ENCODE measurements at places on chromosomes 13 and 19.

DNA sequence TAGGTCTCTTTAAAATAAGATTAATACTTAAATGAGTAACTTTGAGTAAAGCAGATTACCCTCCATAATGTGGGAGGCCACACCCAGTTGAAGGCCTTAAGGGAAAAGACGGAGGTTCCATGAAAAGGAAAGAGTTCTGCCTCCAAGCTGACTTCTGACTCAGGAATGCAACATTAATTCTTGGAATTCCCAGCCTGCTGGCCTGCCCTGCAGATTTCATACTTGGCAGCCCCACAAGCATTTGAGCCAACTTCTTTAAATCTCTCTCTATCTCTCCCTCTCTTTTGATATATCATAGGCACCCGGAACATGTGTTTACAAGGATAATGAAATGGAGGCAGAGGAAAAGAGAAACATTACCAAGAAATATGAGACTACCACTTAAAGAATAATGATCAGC, 902.3 kb upstream of the MIR17HG start:
- DNase-seq = no peak

DNA sequence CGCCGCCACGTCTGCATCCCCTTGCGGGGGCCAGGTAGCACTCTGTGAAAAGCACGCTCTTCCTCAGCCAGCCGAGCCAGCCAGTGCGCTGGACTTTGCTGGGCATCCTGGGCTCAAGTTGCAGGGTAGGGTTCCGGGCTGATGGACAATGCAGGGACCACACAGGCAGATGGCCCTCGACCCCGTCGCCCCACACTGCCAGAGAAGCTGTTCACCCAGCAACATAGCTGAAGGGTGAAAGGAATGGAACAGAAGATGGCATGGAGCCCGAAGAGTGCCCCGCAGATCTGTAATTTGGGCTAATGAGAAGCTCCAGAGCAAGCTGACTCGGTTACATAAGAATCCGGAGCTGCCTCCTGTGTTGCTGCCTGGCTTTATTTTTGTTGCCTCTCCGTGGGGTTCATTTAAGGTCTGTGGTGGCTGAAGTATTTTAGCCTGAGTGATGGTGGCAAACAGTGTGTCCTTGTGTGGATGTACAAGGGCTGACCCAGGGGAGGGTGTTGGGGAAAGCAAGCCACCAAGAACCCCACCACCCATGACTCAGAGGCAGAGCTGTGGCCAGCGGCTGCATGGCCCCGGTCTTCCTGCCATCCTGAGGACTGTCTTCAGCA, 105.8 kb downstream of the SOX1 start:
- no peak for DNase-seq

GRCh38 chr13:40376867-40377535, 289.4 kb downstream of the FOXO1 start:
- DNase-seq = no peak

GRCh38 chr19:10019246-10019645, 6.0 kb downstream of the RDH8 start:
- no peak for DNase-seq

GRCh38 chr19:10639836-10640235, 14.3 kb upstream of the ILF3 start:
- DNase-seq = no peak

- no peak for DNase-seq
These were observed 9.4 kb downstream of the URAD start for GRCh38 chr13:27979001-27979643.

DNA sequence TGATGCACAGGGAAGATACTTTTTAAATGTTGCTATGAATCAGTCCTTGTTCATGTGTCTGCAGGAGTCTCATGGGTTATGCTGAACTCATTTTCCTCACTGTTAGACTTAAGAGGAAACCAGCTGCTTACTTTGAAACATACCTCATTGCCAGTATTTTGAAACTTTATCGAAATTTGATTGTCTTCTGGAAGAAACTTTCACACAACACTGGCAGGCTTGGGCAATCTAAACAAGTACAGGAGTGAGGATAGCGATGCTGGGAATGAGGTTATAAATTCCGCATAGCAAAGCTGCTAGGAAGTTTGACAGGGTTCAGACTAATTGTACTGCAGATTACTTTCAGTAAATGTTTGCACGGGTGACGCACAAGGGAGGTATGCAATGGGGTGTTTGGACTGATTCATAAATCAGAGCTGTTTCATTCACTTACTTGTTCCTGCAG, 245.7 kb downstream of the DNAJC15 start:
- DNase-seq = no peak

GRCh38 chr19:55373993-55374757, 2.5 kb upstream of the TMEM190 start:
- DNase-seq = no peak

- DNase-seq = no peak
These were observed 4.3 kb upstream of the ZNF610 start for GRCh38 chr19:52331757-52332156.

DNA sequence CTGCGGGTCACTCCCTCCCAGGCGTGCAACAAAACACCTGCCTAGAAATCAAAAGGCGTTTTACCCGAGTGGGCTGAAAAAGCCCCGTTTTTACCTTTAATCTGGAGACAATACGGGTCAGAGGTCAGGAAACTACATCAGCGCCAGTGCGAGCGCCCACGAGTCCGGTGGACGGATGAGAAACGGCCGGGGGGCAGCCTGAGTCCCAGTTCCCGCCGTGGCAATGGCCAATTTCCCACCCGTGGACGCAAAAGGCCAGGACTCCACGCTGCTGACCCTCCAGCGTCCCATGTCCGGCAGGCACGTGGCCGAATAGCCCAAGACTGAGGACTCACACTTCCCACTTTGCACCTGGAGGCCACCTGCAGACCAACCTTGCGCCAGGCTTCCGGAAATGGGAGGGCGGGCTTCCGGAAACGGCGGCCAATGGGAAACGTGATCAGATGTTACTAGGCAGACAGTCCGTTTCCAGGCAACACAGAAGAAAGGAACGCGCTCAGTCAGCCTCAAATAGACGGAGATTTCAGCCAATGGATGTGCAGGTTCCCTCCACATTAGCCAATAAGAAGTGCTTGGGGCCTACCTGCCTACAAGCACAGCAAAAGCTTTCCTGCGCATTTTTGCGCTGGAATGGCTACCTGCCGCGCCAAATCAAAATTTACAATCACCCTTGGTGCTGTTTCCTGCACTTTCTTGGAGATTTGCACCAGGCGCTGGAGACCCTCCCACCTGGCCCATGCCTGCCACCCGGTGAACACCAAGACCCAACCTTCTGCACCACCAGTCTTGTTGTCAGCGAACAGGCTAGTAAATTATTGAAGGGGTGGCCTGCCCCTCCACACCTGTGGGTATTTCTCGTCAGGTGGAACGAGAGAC, 47.4 kb downstream of the ZFP14 start:
- DNase-seq = peak; percentile 87

GRCh38 chr19:3054265-3054971, 7.9 kb downstream of the TLE5 start:
- no peak for DNase-seq

DNA sequence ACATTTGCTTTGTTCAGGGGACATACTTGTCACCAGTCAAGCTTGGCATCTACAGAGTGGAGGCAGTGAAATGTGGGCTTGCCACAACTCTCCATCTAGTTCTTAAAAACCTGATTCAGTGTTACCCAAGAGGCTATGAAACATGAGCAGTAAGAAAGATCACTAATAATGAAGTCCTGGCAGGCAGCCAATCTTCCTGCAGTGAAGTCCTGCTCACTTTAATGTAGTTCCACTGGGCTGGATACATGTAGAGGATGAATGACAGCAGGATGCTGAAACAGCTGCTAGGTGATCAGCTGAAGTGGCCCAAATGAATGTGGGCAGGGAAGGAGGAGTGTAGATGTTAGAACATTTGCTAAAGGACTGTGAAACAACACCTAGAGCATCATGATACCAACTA, 1213.1 kb downstream of the OLFM4 start:
- no peak for DNase-seq

- no peak for DNase-seq
These were observed 10.3 kb downstream of the CYP2B6 start for GRCh38 chr19:41001243-41001971.

- peak; percentile 45 for DNase-seq
These were observed 15.2 kb downstream of the ZSCAN5C start for GRCh38 chr19:56217039-56217949.

- DNase-seq = no peak
These were observed 4.5 kb downstream of the CLPTM1 start for GRCh38 chr19:44959691-44960090.

DNA sequence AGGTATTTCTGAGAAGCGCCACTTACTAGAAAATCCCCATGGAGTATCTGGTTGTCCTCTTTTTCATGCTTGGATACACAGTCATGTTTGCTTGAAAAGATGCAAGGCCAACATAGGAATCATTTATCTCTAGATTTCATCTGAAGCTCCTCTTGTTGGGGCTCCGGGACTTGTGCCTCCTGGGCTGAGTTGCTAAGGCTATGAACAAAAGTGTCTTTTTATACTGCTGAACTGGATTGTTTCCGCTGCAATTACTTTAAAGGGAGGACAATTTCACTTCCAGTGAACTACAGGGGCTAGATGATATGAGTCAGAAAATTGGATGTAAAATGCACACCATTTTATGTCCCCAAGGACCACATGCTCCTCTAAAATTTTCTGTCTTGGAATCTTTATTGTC, 114.1 kb downstream of the TNFSF13B start:
- DNase-seq = no peak

- no peak for DNase-seq
These were observed 77.8 kb downstream of the TUBGCP3 start for GRCh38 chr13:112510002-112510780.

DNA sequence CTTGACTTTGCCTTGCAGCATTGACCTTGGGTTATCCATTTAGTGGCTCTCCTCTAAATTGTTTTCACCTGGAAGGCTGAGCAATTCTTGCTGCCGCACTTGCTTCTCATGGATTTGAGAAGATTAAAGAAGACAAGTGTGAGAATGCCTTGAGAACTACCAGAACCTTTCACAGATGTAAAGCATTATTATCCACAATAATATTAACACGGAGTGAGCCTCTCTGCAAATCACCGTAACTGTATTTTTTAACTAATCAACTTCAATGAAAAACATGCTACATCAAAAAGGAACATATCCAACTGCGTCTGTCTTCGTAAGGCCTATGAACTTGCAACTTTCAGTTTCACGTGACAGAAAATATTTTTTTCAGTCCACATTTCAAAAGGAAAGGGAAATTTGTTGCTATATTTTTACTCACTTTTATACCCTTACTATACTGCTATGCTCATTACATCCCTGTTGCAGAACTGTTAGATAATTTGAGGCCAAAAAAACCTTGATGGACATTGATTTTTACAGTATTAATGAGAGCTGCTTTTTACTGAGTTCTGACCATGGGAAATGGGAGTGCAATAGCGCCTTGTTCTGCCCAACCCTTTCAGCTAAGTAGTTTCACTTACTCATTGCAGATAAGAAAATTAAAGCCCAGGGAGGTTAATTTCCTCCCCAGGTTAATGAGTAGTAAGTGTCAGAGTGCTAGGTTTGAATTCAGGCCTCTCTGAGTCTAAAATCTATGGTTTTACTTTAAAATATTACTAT, 93.8 kb upstream of the RAP2A start:
- no peak for DNase-seq

- no peak for DNase-seq
These were observed 291.6 kb downstream of the KLF12 start for GRCh38 chr13:73842626-73843025.

GRCh38 chr19:39971380-39972035, 543 bp downstream of the PSMC4 start:
- no peak for DNase-seq

GRCh38 chr13:50460358-50460757, 383.1 kb downstream of the DLEU7 start:
- DNase-seq = no peak

- no peak for DNase-seq
These were observed 2.4 kb upstream of the ACTL9 start for GRCh38 chr19:8700956-8701355.

GRCh38 chr19:47489072-47489914, 5.3 kb upstream of the KPTN start:
- no peak for DNase-seq

DNA sequence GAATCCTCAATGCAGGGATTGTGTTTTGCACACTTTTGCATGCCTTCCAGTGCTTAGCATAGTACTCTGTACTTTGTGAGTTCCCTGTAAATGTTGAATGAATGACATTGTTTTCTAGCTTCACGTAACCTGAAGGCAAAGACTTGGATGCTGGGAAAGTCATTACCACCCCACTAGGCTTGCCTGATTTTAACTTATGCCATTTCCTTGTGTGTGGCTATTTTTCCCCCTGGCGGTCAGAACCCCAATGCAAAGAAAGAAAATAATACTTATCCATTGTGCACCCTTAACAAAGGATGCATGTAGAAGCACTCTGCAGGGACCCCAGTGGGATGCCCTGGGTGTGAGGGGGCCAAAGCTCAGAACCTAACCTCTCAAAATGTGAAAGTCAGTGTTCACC, 1.2 kb upstream of the ENOX1 start:
- no peak for DNase-seq

GRCh38 chr19:32352241-32352630, 6.8 kb downstream of the ZNF507 start:
- no peak for DNase-seq

DNA sequence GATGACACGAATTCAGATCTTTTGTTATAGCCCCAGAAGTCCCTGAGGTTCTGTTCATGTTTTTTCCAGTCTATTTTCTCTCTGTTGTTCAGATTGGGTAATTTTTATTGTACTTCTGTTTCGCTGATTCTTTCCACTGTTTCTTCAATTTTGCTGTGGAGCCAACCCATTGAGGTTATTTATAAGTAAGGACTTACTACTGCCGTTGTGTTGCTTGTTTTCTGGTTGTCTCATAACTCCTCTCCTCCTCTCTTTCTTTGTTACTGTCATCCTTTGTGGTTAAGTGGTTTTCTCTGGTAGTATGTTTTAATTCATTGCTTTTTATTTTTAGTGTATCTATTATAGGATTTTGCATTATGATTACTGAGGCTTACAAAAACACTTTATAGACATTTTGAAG, 48.7 kb upstream of the GAS6 start:
- DNase-seq = no peak

DNA sequence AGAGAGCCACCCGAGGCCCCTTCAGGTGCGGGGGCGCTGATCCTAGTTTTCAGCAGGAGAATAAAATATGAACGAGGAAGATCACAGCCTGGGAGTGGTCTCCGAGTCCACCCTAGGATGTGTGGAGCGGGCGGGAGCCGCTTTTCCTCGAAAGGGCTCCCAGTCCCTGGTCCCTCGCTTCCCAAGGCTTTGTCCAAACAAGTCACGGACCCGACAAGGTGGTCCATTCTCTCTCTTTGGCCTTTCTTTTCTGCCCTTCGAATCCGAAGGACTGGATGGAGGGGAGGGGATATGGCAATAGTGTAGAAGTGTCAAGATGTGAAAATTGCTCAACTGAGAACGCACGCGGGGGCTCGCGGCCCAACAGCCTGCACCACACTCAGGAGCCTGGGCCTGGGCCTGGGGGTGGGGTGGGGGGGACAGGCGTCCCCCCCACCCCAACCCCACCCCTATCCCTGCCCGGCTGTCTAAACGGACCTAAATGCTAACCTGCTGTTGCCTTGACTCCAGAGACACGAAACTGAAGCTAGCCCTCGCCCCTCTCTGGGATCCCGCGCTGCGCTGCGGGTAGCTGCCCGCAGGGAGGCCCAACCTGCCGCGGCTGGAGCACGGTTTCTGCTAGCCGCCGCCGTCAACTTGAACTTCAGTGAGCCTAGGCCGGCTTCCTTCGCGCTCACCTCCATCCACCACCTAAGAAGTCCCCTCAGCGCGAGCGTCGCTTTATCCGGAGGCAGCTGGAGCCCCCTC, 7.1 kb downstream of the ZIC2 start:
- DNase-seq = no peak

- no peak for DNase-seq
These were observed 150.0 kb downstream of the DPF1 start for GRCh38 chr19:38073841-38074685.

All from left ventricle myocardium superior (tissue), 1 donor.